ENCODE measurements at places on chromosomes 16 and 17.
A peak's percentile ranks its signal among the peaks of the same experiment; 100 is the strongest.

DNA sequence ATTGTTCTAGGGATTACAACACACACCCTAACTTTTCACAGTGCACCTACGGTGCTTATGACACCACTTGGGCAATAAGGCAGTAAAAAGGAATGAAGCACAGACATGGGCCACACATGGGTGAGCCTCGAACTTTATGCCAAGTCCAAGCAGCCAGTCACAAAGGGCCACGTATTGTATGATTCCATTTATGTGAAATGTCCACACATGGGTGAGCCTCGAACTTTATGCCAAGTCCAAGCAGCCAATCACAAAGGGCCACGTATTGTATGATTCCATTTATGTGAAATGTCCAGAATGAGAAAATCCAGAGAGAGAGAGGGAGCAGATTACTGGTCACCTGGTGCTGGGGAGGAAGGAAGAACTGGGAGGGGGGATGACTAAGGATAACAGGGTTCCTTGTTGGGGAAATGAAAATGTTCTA, 22.2 kb downstream of the RMI2 start:
- DNase-seq, result no peak

GRCh38 chr16:55002419-55002818, 71.8 kb downstream of the IRX5 start:
- no peak for DNase-seq

DNA sequence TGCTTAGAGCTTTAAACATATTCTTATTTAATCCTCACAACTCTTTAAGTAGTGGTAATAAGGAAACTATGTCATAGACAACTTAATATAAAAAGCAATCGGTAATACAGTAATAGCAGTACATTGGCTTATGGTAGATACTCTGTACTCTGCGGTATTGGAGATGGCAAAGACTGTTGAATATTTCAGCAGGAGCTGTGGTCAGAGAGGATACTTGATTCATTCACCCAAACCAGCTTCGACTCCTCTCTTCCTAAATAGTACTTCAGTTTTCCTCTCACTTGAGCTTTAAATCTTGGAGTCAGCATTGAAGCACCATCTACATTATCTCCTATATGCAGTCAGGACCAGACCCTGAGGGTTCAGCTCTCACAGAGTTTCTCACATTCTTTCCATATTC, 169.3 kb downstream of the CYB561 start:
- no peak for DNase-seq

DNA sequence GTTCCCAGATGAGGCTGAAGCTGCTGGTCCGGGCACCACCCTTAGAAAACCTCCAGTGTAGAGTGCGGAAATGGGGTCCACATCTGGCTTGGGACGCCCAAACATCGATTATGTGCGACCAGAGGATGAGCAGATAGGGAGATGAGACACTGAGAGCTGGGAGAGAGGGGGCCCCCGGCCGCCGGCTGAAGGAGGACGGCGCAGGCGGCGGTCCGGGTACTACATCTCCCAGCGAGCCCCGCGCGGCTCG, 182 bp upstream of the SPECC1 start:
- DNase-seq, result no peak

- DNase-seq, result no peak
These were observed 68.1 kb upstream of the CACNG3 start for GRCh38 chr16:24188021-24188542.

DNA sequence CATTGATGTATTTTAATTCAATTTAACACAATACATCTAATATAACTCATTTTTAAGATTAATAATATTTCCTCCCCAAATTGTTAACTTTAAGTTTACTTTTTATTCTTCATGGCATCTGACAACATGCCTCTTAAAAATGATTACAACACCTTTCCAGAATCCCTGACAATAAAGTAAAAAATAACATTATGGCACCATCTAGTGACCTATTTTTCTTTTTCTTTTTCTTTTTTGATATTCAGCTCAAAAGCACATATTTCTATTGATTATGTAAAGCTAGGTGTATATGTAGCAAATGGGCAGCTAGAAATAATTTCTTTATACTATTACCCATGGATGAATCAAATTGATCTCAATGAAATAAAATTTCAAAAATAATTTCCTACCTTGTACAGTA, 834.3 kb upstream of the CDH8 start:
- DNase-seq, result peak; percentile 33

- no peak for DNase-seq
These were observed 18.0 kb downstream of the N4BP1 start for GRCh38 chr16:48591976-48592375.

GRCh38 chr16:86431540-86431939, 78.8 kb upstream of the FOXF1 start:
- no peak for DNase-seq

DNA sequence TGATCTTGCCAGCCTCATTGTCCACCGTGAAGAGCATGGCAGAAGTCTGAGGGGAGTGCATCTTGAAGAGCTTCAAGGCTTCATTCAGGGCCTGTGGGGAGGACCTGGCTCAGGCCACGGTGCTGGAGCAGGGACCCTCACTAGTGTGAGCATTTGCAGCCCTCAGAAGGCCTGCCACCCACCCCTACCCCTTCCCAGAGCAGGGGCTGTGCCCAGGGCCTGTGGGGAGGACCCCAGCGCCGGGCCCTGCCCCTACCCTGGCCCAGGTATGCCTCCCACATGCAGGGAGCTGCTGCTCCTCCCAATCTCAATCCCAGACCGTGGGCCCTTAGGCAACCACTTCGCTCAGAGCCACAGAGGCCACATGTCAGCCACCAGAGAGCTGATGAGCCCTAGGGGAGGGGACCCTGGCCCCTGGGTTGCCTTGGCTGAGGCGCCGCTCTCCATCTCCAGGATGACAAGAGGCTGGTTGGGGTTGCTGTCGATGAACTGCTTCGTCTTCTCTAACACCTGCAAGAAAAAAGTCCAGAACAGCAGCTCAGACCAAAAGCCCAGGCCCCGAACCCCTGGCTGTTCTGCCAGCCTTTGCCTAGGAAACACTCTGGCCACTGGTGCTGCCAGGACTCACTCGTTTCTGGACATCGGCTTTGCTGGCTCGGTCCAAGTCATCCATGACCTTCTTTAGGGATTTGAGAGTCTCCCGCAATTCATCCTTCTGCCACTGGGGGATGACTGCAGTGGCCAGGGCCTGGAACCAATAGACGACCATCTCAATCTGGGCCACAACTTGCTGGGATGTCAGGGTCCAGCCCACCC, 1.8 kb upstream of the EXOSC6 start:
- peak; percentile 61 for DNase-seq

GRCh38 chr17:62860962-62861873, 53.1 kb upstream of the MARCHF10 start:
- DNase-seq, result no peak

DNA sequence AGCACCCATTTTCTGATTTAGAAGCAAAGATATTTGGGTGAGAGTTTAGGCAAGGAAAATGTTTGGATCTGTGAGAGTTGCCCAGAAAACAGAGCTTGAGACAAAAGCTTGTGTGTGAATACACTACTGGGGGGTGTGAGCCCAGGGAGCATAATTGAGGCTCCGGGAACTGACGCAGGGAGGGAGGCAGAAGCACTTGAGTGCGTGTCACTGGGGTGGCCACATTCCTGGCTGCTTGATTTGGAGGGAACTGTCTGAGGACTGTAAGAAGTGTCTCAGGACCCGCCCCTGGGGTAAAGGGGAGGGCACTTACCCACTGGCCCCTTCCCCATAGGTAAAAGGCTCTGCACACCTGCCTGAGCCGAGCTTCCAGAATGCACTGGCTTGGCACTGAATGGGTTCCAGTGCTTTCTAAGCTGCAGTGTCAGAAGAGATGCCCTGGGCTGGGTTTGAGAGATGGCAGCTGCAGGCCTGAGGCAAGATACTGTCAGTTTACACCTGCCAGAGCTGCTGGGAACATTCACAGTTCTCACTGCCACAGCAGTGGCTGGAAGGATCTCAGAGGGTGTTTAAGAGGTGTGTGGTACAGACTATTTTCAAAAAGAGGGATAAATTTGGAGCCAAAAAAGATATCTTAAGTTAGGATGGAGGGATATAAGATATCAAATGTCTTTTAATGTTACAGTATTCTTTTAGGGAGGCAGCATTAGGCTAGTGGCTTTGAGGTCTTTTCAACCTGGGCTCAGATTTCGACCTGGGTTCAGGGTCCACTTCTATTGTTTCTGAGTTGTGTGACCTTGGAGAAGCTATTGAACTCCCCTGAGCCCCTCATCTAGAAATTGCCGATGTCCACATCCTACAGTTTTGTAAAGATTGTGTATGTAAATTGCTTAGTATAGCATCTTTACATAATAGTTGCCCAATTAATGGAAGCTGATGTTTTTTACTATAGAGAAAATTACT, 6.9 kb upstream of the TEX2 start:
- DNase-seq, result no peak

DNA sequence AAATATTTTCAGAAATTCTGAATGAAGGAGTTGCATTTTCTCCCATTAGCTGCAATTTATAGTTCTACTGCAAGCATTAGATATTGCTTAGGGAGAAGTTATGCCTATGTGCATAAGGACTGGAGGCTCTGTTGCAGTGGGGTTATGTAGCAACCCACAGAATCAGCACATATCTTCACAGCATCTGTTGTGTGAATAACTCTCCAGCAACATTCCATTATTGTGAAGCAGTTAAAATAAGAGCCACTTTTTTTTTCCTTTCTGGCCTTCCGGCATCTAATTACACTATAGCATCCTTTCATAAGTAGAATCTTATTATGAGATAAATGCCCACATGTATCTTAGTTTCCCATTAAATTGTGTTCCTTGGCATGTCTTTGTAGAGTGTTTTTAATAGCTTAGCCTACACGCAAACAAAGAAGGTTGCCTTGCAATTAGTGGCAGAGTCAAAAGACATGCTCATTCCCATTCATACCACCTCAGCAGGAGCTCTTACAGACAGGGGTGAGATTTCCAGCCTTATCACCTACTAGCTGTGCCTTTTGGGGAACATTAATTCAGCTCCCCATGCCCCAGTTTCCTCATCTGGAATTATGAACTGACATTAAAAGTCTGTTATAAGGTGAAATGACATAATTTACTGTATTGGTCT, 596.0 kb upstream of the GOT2 start:
- no peak for DNase-seq

DNA sequence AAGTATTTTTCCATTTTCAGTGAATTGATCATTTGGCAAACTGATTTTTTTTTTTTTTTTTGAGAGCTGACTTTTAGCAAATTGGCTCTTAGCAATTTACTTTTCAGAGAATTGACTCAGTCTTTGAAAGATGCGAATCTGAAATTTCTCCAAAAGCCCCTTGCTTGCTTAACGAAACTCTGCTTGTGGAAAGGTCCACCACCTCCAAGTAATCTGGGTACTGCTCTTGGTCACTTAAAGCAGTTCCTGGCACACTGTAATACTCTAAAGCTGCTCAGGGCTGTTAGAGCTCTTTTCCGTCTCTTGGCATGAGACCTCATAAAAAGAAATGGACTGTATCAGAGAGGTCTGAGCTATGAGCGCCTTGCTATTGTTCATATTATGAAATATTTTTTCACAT, 2.9 kb downstream of the GSDMB start:
- DNase-seq, result no peak

DNA sequence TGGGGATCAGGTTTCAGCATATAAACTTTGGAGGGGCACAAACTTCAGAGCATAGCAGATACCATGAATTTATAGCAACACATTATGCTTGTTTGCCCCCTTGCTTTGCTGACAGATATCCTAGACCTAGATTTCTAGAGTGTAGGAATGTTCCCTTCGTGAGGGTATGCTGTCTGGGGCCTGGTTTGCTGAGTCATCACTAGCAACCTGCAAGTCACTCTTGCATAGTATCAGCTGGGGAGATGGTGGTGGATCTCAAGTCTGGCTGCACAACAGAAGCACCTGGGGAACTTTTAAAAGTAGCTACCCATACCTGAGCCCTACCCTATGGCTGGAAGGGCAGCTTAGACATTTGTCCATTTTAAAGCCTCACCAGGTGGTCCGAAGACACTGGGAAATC, 22.3 kb upstream of the HSBP1 start:
- no peak for DNase-seq

DNA sequence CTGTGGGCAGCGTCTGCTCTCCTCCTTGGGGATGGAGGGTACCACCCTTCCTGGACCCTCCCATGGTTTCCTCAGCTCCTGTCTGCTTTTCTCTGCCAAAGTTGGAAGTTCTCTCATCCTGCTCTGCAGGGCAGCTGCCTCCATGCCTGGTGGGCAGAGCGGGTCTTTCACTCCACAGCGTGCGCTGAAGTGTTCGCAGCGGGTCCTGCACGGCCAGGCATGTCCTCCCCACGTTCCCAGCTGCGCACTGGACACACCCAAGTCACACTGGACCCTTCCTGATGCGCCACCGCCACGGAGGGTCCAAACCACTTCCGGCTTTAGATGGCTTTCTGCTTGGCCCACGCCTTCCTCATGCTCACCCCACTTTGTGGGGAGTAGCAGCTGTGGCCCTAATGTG, 33.7 kb upstream of the NPTX1 start:
- no peak for DNase-seq

DNA sequence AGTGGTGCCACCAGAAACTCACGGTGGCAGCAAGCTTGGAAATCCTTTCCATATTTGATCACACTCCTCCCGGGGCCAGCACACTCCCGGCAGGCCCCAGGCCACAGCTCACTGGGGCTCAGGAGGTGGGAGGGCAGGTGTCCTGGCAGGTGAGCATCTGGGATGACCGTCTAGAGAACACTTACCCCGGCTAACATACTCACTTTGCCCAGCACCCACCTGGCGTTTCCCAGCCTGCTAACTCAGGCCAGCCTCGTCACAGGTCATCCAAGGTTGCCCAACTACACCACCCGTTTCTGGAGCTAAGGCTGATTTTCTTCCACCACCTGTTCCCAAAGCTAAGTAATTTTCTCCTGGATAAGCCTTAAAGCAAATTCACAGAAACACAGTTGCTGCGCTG, 24.9 kb downstream of the FBXO31 start:
- DNase-seq, result no peak

- no peak for DNase-seq
These were observed 62.1 kb upstream of the TNRC6A start for GRCh38 chr16:24667244-24667764.

DNA sequence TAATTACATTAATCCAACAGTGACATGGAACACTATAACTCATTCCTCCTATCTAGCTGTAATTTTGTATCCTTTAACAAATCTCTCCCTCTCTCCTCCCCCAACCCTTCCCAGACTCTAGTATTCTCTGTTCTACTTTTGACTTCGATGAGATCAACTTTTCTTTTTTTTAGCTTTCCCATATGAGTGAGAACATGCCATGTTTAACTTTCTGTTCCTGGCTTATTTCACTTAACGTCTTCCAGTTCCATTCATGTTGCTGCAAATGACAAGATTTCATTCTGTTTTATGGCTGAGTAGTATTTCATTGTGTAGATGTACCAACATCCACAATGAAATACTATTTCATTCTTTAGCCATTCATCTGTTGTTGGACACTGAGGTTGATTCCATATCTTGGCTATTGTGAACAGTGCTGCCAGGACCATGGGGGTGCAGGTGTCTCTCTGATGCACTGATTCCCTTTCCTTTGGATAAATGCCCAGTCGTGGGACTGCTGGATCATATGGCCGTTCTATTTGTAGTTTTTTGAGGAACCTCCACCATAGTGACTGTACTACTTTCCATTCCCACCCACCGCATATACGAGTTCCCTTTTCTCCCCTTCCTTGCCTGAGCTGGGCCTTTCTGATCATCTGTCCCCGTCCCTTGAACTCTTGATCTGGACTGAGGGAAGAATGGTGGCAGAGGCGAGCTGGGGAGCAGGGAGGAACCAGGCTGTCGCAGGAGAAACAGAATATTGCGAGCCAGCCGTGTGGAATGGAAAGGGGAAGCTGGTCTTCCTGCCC, 7.7 kb upstream of the CEP295NL start:
- peak; percentile 25 for DNase-seq

- DNase-seq, result no peak
These were observed 7.5 kb downstream of the NPTX1 start for GRCh38 chr17:80468781-80469493.

- no peak for DNase-seq
These were observed 356.0 kb downstream of the C16orf95 start for GRCh38 chr16:86961171-86961601.

Measured in OCI-M1 (cell line).